A673 (cell line): ENCODE measurements at places on chromosomes 11 and 22. TPM values are rescaled to one million over a fixed set of nuclear protein-coding genes. Genes with fewer than 3 reads are reported as not detected.

The GSTT2B gene
- total RNA-seq, result 0.54 and 0.76 TPM in 2 replicates

The APOL6 gene
- total RNA-seq, result 6.3 and 7.0 TPM in 2 replicates

The DDX10 gene
- 63.7 and 72.2 TPM in 2 replicates for total RNA-seq

The MRGPRX3 gene
- not detected in 2 replicates for total RNA-seq

The ZFTA gene
- total RNA-seq, result 32.4 and 36.1 TPM in 2 replicates

The YPEL4 gene
- total RNA-seq, result 0.20 TPM in 1 of 2 replicates, not detected in the other

The MAJIN gene
- not detected in 2 replicates for total RNA-seq

DNA sequence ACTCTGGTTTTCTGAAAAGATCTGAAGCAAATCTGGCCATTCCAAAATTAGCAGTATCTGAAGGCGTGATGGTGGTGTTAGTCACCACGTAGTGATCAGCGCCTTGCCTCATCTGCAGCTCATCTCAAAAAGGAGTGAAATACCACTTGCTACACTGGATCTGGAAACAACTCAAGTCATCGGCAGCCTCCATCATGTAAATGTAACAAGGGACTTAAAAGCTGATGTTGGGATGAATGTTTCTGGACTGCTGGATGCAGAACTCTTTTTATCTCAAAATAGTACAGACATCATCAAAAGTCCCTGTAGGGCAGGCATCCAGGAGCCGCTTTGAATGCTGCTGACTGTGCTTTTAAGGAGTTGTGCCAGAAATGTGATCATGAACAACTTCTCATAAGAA, 14.1 kb upstream of the APLP2 start:
- no peaks in the 10 kb centered on the region for H3K4me1 ChIP-seq
- H3K27me3 ChIP-seq, result peaks cover 28% of the 10 kb centered on the region
- no peak overlapping the region for H3K27ac ChIP-seq

DNA sequence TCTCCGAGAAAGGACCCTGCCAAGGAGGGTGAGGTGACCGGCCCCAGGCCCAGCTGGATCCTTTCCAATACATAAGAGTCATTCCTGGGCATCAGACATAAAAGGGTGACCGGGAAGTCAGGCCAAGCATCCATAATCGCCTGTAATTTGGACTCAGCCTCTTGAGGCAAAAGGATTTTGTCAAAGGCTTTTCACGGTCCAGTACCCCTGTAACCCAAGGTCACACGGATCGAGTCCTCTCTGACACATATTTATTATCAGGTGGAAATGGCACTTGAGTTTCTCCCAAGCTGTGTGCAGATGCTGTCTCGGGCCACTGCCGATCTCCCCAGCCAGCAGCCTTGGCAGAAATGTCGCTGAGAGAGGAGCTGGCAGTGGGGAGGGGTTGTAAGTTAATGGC, 556.5 kb downstream of the MN1 start:
- no peaks in the 10 kb centered on the region for H3K27me3 ChIP-seq
- no peaks in the 10 kb centered on the region for H3K36me3 ChIP-seq
- H3K4me3 ChIP-seq, result no peak overlapping the region

DNA sequence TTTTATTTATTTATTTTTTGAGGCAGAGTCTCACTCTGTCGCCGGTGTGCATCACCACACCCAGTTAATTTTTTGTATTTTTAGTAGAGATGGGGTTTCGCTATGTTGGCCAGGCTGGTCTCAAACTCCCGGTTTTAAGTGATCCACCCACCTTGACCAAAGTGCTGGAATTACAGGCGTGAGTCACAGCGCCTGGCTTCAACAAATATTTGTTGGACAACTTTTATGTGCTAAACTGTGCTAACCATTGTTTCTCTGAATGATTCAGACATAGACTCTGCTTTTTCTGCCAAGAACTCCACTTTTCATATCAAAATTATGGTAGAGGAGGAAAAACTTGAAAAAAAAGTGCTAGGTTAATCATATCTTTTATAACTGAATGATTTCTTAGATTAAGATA, 36.3 kb downstream of the MMP7 start:
- H3K36me3 ChIP-seq, result no peaks in the 10 kb centered on the region
- no peaks in the 10 kb centered on the region for H3K27me3 ChIP-seq
- DNase-seq, result no peak
- H3K4me3 ChIP-seq, result no peak overlapping the region
- H3K4me1 ChIP-seq, result no peaks in the 10 kb centered on the region

- no peak overlapping the region for H3K4me3 ChIP-seq
- H3K36me3 ChIP-seq, result no peaks in the 10 kb centered on the region
- no peak for DNase-seq
- no peaks in the 10 kb centered on the region for H3K4me1 ChIP-seq
- H3K27ac ChIP-seq, result no peak overlapping the region
These were observed 414.9 kb downstream of the TBC1D22A start for GRCh38 chr22:47177334-47177815.

- H3K27ac ChIP-seq, result no peak overlapping the region
- H3K27me3 ChIP-seq, result no peaks in the 10 kb centered on the region
- H3K4me3 ChIP-seq, result no peak overlapping the region
- peak; percentile 85 for DNase-seq
- peaks cover 53% of the 10 kb centered on the region for H3K4me1 ChIP-seq
These were observed 32.0 kb downstream of the GUCY1A2 start for GRCh38 chr11:106986261-106986660.

GRCh38 chr11:67582011-67582410, 1.6 kb upstream of the GSTP1 start:
- H3K27ac ChIP-seq, result no peak overlapping the region
- H3K4me3 ChIP-seq, result no peak overlapping the region
- no peaks in the 10 kb centered on the region for H3K27me3 ChIP-seq
- no peak for DNase-seq
- H3K36me3 ChIP-seq, result peaks cover 23% of the 10 kb centered on the region

- H3K4me1 ChIP-seq, result no peaks in the 10 kb centered on the region
- H3K27ac ChIP-seq, result no peak overlapping the region
- H3K36me3 ChIP-seq, result no peaks in the 10 kb centered on the region
- no peaks in the 10 kb centered on the region for H3K27me3 ChIP-seq
- DNase-seq, result no peak
- no peak overlapping the region for H3K4me3 ChIP-seq
These were observed 18.8 kb upstream of the NUP50 start for GRCh38 chr22:45144916-45145315.

DNA sequence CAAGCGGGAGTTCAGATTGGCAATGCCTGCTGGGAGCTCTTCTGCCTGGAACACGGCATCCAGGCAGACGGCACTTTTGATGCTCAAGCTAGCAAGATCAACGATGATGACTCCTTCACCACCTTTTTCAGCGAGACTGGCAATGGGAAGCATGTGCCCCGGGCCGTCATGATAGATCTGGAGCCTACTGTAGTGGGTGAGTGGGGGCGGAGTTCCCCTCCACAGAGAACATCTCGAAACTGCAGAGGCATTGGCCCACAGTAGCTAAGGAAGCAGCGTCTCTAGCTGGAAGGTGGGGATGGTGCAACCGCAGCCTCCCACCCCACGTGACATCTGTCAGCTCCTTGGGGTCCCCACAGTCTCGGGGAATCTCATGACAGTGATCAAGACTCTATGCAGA, 10.9 kb downstream of the TUBA8 start:
- no peaks in the 10 kb centered on the region for H3K36me3 ChIP-seq
- H3K4me3 ChIP-seq, result no peak overlapping the region
- H3K27ac ChIP-seq, result no peak overlapping the region

GRCh38 chr11:58898106-58898505, 41.2 kb upstream of the GLYATL1 start:
- H3K27ac ChIP-seq, result no peak overlapping the region
- DNase-seq, result peak; percentile 21
- no peaks in the 10 kb centered on the region for H3K27me3 ChIP-seq

DNA sequence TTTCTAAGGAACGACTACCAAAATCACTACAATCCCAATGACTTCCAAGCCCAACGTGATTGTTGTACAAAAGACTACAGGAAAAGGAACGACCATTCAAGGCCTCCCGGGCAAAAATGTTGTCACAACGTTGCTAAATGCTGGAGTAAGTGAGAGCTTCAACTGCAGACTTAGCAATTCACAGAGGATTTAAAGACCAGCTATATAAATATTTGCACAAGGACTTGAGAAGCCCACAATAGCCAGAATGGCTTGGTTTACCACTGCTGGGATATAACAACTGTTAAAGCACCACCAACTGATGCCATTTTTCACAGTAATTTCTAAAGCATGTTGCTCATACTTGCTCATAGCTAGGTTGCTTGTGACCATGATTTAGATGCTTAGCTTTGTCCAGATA, 78.3 kb downstream of the EMSY start:
- H3K36me3 ChIP-seq, result peaks cover 15% of the 10 kb centered on the region
- H3K27ac ChIP-seq, result no peak overlapping the region
- H3K4me1 ChIP-seq, result no peaks in the 10 kb centered on the region
- H3K4me3 ChIP-seq, result no peak overlapping the region
- no peak for DNase-seq

GRCh38 chr11:27420722-27421572, 51.6 kb downstream of the LGR4 start:
- H3K4me3 ChIP-seq, result no peak overlapping the region
- no peaks in the 10 kb centered on the region for H3K27me3 ChIP-seq
- H3K4me1 ChIP-seq, result peaks cover 15% of the 10 kb centered on the region
- H3K27ac ChIP-seq, result no peak overlapping the region

GRCh38 chr22:37273846-37274225, 8.5 kb upstream of the CYTH4 start:
- H3K27ac ChIP-seq, result no peak overlapping the region
- no peaks in the 10 kb centered on the region for H3K4me1 ChIP-seq
- H3K27me3 ChIP-seq, result peaks cover 12% of the 10 kb centered on the region
- DNase-seq, result no peak

GRCh38 chr22:35514366-35514765, 26.3 kb upstream of the RASD2 start:
- no peaks in the 10 kb centered on the region for H3K36me3 ChIP-seq
- no peak overlapping the region for H3K27ac ChIP-seq
- no peaks in the 10 kb centered on the region for H3K27me3 ChIP-seq
- H3K4me3 ChIP-seq, result no peak overlapping the region
- peaks cover 7% of the 10 kb centered on the region for H3K4me1 ChIP-seq

DNA sequence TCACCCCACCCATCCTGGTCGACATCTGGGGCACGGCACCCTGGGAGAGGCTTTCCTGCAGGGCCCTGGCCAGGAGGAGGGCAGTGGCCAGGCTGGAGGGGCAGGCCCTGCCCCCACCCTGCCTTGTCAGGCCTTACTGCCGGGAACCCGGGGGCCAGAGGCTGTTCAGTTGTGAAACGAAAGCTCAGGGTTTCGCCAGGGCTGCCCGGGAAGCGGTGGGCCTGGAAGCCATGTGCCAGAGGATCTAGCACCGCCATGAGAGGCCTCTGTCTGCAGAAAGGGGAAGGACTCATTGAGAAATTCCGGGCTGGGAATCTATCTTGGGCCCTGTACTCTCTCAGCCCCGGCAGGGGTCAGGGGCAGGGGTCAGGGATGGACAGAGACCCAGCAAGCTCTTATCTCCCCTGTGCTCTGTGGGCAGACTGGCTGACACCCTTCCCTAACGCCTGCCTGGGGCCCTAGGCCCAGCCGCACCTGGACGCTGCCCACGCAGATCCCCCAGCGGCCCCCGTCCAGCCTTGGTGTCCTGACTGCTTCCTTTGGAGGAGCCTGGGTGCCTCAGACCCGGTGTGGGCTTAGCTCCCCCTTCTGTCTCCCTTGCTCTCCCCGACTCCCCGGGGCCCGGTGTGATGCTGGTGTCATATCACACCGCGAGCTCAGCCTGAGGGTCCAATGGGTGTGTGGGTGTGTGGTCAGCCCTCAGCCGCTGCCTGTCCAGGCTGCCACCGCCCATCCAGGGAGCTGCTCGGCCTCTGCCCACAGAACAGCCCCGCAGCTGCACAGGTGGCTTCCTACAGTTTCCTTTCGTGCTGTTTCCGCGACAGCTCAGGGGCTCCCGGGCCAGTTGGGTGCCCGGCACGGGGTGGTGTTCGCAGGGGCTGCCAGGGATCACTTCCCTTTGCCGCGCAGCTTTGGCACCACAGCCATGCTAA, 6.5 kb downstream of the PIM3 start:
- H3K4me1 ChIP-seq, result peaks cover 30% of the 10 kb centered on the region
- no peak overlapping the region for H3K4me3 ChIP-seq
- H3K27me3 ChIP-seq, result no peaks in the 10 kb centered on the region
- H3K36me3 ChIP-seq, result peaks cover 23% of the 10 kb centered on the region
- no peak overlapping the region for H3K27ac ChIP-seq

DNA sequence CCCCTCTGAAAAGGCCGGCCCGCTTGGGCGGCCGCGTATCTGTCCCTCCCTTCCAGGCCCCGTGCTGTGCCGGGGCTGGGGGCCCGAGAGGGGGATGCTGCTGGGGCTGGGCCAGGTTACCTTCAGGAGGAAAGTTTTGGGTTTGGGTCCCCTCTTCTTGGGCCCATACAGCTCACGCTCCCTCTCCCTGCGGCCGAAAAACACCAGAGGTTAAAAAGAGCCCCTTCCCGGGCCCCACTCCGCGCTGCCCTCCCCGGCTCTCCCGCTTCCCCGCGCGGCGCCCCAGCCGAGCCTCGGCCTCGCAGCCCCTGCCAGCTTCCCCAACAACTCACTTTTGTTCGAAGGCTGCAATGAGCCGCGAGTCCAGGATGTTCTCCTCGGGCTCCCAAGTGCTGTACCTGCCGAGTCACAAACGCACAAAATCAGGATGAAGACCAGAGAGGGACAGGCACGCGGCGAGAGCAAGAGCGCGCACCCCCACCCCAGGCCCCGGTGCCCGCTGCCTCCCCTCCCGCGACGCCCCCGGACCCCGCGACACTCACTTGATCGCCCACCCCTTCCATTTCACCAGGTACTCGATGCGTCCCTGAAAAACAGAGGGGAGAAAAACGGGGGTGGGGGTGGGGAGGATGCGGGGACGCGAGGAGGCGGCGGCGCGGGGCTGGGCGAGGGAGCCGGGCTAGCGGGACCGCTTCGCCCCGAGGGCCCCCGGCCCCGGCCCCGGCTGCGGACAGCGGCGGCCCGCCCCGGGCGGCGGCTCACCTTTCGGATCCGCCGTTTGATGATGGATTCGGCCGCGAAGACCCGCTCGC, 450 bp downstream of the CBX6 start:
- peak; percentile 37 for DNase-seq
- peaks cover 42% of the 10 kb centered on the region for H3K4me1 ChIP-seq

GRCh38 chr22:44440224-44441160, 57.5 kb downstream of the RTL6 start:
- DNase-seq, result no peak
- H3K4me1 ChIP-seq, result peaks cover 7% of the 10 kb centered on the region
- H3K4me3 ChIP-seq, result no peak overlapping the region
- no peaks in the 10 kb centered on the region for H3K27me3 ChIP-seq

- no peak overlapping the region for H3K4me3 ChIP-seq
- peaks cover 26% of the 10 kb centered on the region for H3K4me1 ChIP-seq
- H3K36me3 ChIP-seq, result peaks cover 35% of the 10 kb centered on the region
- no peak for DNase-seq
- peak overlapping the region; percentile 2 for H3K27ac ChIP-seq
These were observed 5.8 kb downstream of the ARL14EP start for GRCh38 chr11:30328681-30329080.

DNA sequence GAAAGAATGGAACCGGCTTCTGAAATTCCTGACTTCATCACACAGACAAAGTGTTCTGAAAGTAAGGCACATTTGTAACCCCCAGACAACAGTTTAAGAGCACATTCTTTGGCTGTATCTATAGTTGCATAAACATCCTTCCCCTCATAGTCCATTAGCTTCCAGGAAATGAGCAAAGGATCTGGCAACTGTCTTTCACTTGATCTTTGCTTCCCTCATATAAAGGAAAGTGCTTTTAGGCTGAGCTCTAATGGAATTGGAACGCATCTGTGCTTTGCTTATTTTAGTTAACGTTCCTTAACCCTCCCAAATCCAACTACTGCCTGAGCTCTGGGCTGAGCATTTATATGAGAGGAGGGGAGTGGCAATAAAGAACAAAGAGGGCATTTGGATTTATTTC, 76.9 kb upstream of the API5 start:
- H3K36me3 ChIP-seq, result no peaks in the 10 kb centered on the region
- DNase-seq, result peak; percentile 44
- H3K4me3 ChIP-seq, result no peak overlapping the region
- H3K4me1 ChIP-seq, result no peaks in the 10 kb centered on the region

- H3K27ac ChIP-seq, result no peak overlapping the region
- no peaks in the 10 kb centered on the region for H3K36me3 ChIP-seq
- H3K27me3 ChIP-seq, result no peaks in the 10 kb centered on the region
- no peak overlapping the region for H3K4me3 ChIP-seq
- peaks cover 22% of the 10 kb centered on the region for H3K4me1 ChIP-seq
- peak; percentile 80 for DNase-seq
These were observed 10.5 kb upstream of the ZFTA start for GRCh38 chr11:63779039-63779438.
